ENCODE measurements at places on chromosomes 5 and 9.

DNA sequence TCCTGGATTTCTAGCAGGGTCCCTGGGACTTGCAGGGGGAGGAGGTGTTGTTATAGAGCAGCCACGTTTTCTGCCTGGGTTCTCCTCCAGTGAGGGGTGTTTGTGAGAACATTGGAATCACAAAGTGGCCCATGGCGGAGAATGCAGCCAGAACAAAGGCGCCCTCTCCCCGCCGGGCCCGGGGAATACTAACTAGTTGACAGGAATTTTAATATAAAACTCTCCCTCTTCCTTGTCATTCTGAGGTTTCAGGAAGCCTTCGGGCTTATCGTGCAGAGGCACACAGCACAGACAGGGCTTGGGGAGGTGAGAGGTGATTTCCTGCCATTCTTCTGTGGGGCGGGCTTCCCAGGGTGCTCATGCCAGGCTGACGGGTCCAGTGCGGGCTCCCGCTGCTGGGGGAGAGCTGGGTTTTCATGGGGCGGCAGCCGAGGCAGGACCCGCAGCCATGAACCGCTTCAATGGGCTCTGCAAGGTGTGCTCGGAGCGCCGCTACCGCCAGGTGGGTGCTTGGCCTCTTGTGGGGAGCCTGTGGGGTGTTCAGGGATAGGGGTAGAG is 37.7 kb downstream of the RGS3 start:
- no peak for DNase-seq

GRCh38 chr9:93962561-93963440 is 7.6 kb upstream of the BARX1 start:
- peak; percentile 64 for DNase-seq

- DNase-seq: no peak
Observed at GRCh38 chr9:122248448-122248865, 16.2 kb downstream of the RBM18 start.

GRCh38 chr9:117073539-117074341 is 341.1 kb downstream of the ASTN2 start:
- no peak for DNase-seq

DNA sequence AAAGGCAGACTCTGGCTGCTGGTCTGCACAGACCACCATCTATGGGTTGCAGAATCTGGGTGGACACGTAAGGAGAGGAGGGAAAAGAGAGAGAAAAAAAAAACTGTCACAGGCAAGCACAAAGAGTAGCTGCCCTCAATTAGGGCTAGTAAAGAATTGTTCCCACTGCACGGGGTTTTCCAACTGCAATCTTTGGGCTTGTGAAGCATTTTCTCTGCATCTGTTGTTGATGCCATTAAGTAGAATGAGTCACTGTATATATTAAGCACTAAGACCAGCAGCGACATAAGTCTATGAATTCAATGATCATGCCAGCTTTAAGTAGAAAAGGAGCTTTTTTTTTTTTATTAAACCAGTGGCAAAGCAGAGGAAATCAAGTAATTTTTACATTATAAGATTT is 40.2 kb downstream of the MED10 start:
- no peak for DNase-seq

DNA sequence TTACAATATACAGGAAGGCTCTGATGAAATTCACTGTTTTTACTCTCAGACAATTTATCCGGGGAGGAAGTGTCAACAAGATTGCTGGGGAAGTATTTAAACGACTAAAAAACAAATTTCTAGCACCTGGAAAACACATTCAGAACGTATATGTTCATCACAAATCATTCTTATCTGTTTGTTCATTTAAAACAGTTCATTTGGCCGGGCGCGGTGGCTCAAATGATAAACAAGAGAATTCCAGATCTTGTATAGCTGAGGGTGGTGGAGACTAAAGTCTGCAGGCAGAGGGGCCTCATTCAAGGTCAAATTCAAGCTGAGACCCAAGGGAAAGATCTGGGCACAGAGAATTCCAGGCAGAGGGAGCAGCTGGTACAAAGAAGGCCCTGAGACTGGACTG is 90.0 kb downstream of the STK10 start:
- no peak for DNase-seq

- no peak for DNase-seq
Observed at GRCh38 chr9:35967042-35967441, 9.1 kb upstream of the OR2S2 start.

DNA sequence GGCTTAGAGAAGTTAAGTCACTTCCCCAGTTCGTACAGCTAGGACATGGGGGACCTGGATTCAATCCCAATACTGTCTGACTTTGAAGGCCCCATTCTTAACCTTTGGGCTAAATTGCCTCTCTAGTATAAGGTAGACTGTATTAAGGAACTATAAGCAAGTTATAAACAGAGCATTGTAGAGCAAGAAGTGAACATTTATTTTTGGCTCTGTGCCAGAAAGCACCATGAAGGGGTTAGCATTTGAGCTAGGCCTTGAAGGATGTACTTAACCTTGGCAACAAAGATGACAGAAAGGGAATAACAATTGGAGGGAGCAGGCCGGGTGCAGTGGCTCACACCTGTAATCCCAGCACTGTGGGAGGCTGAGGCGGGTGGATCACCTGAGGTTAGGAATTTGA is 32.8 kb downstream of the GALNT10 start:
- DNase-seq: no peak

DNA sequence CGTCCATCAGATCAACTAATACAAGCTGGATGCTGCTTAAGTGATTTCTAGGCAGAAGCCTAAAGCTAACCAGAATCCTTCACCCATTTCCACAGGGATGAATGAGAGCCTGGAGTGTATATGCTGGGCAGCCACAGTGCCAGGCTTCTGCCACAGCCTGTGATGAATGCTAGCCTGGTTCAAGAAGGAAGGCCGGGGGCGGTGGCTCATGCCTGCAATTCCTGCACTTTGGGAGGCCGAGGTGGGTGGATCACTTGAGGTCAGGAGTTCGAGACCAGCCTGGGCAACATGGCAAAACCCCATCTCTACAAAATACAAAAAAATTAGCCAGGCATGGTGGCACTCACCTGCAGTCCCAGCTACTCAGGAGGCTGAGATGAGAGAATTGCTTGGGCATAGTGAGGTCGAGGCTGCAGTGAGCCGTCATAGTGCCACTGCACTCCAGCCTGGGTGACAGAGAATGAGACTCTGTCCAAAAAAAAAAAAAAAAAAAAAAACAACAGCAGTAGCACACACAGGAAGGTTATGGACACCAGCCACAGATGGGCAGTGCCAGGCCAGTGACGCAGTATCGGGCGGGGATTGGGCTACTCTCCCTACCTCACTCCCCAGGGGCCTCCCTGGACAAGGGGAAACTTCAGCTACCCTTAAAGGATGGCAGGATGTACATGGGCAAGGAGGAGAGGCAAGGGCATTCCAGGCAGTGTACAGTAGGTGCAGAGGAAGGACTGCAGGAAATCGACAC is 23.1 kb upstream of the HMCN2 start:
- DNase-seq: no peak

DNA sequence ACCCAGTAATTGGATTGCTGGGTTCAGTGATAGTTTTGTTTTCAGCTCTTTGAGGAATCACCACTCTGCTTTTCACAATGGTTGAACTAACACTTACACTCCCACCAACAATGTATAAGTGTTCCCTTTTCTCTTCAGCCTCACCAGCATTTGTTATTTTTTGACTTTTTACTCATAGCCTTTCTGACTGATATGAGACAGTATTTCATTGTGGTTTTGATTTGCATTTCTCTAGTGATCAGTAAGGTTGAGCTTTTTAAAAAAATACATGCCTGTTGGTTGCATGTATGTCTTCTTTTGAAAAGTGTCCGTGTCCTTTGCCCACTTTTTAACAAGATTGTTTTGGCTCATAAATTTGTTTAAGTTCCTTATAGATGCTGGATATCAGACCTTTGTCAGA is 185.7 kb upstream of the CCNH start:
- no peak for DNase-seq

GRCh38 chr5:30605693-30606268 is 587.7 kb upstream of the CDH6 start:
- no peak for DNase-seq

- no peak for DNase-seq
Observed at GRCh38 chr5:9898319-9898718, 268.2 kb upstream of the TAS2R1 start.

DNA sequence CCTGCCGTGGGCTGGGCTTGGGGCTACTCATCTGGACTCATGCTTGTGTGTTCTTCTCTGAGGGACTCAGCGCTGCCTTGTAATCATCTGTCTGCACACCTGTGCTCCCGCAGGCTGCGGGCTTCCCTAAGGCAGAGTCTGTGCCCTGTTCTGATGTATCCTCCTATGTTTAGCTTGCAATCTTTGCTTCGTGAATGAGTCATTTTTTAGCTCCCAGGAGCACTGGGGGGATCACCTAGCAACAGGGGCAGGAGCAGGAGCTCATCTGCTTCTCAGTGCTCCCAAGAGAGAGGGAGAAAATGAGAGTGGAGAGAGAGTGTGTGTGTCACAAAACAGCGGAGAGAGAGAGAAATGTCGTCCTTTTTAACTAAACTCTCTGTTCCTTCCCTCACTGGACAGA is 202.4 kb upstream of the ZNF618 start:
- DNase-seq: no peak

DNA sequence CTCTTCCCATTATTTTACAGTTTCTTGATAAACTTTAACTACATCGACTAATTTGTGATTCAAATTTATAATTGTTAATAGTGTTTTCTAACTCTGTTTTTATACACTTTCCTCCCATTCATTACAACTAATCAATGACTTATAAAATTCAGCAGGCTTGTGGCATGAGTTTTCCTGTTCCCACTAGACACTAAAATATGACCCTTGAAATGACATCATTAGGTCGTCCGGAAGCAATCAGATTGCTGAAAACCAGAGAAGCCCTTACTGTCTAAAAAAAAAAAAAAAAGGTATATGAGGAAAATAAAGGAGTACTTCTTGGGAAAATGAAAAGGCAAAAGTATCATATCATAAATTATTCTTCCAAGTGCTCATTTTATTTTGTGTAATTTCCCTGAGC is 553.7 kb downstream of the ZNF608 start:
- DNase-seq: no peak

- DNase-seq: no peak
Observed at GRCh38 chr9:81308404-81308803, 380.9 kb downstream of the TLE1 start.

DNA sequence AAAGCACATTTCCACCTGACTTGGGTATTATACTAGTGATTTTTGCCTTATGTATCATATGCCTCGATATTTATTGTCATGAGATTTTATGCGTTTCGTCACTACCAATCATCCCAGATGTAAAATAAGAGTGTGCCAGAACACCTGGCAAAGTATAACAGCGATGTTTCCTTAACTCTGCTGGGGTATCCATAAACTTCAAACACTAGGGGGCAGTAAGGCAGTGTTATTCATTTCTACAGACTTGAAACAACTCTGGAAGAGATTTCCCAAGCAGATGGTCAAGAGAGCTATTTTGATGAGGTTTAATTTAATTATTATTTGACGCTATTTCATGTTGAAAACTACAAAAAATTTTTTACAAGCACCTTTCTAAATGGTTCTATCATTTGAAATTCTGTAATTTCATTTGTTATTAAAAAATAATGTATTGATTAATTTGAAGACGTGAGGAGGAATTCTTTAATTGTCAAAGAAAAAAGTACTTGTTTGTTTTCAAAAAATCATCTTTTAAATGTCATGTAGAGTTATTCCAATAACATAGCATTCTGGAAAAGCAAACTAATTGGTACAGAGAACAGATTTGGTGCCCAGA is 388.5 kb upstream of the CTNND2 start:
- no peak for DNase-seq

- no peak for DNase-seq
Observed at GRCh38 chr9:33120620-33121019, 44.1 kb upstream of the SMU1 start.

Measured in stimulated activated CD4-positive, alpha-beta T cell treated with anti-CD3 and anti-CD28 coated beads, Interleukin-12 subunit alpha, Interleukin-12 subunit beta, amount 100 ng/mL, for 24 hours (primary cell).